ENCODE measurements at places on chromosomes 6 and 20. TPM values are rescaled to one million over a fixed set of nuclear protein-coding genes. Genes with fewer than 3 reads are reported as not detected.

MDC1 gene
- total RNA-seq, result 12.9 TPM

HSPA12B gene
- 0.47 TPM for total RNA-seq

KIF25 gene
- 0.23 TPM for total RNA-seq

TMEM74B gene
- total RNA-seq, result 3.3 TPM

TUBB2B gene
- 16.9 TPM for total RNA-seq

CRIP3 gene
- 0.11 TPM for total RNA-seq

DNAAF9 gene
- 6.4 TPM for total RNA-seq

RIPOR3 gene
- total RNA-seq, result not detected

PPIL6 gene
- 4.7 TPM for total RNA-seq

SOX4 gene
- total RNA-seq, result 8.5 TPM

PAK5 gene
- not detected for total RNA-seq

ANGPT4 gene
- total RNA-seq, result 0.04 TPM

LPIN3 gene
- total RNA-seq, result 19.2 TPM

ZNF391 gene
- total RNA-seq, result 0.25 TPM

SCRT2 gene
- total RNA-seq, result 0.04 TPM

RCAN2 gene
- not detected for total RNA-seq

HLA-DOB gene
- total RNA-seq, result 0.21 TPM

FLOT1 gene
- total RNA-seq, result 74.1 TPM

RRBP1 gene
- 160 TPM for total RNA-seq

CCDC170 gene
- 0.07 TPM for total RNA-seq

FAM209B gene
- 0.28 TPM for total RNA-seq

C20orf202 gene
- 0.07 TPM for total RNA-seq

Data from A549 treated with dexamethasone at 1 μM for 4 hours (cell line).